ENCODE measurements at places on chromosomes 2 and 18. TPM values are rescaled to one million over a fixed set of nuclear protein-coding genes. Genes with fewer than 3 reads are reported as not detected.

The CYTIP gene
- under 0.01 TPM for total RNA-seq

The DES gene
- total RNA-seq = 35.8 TPM

The CLEC4F gene
- not detected for total RNA-seq

The FSHR gene
- total RNA-seq = not detected

The VRK2 gene
- total RNA-seq = 29.4 TPM

The CRYBA2 gene
- not detected for total RNA-seq

The PLGLB2 gene
- total RNA-seq = 1.6 TPM

The DOK6 gene
- total RNA-seq = 2.6 TPM

The IL18RAP gene
- not detected for total RNA-seq

The TUBA3E gene
- total RNA-seq = not detected

The EGR4 gene
- not detected for total RNA-seq

The IL1RL1 gene
- 0.32 TPM for total RNA-seq

The B4GALT6 gene
- total RNA-seq = 2.9 TPM

The KIAA2012 gene
- under 0.01 TPM for total RNA-seq

The OR6B2 gene
- not detected for total RNA-seq

The C2orf92 gene
- total RNA-seq = 2.6 TPM

The SLC9A2 gene
- not detected for total RNA-seq

The CACNB4 gene
- total RNA-seq = 0.43 TPM

The TMEFF2 gene
- total RNA-seq = not detected

The KIF5C gene
- under 0.01 TPM for total RNA-seq

The LHCGR gene
- total RNA-seq = under 0.01 TPM

The ZNF892 gene
- 4.2 TPM for total RNA-seq

The RGPD3 gene
- 0.32 TPM for total RNA-seq

The ABCG5 gene
- not detected for total RNA-seq

The ANTXR1 gene
- total RNA-seq = 206 TPM

The VWC2L gene
- under 0.01 TPM for total RNA-seq

The DSG4 gene
- not detected for total RNA-seq
